ENCODE measurements at places on chromosomes 1 and 21.

DNA sequence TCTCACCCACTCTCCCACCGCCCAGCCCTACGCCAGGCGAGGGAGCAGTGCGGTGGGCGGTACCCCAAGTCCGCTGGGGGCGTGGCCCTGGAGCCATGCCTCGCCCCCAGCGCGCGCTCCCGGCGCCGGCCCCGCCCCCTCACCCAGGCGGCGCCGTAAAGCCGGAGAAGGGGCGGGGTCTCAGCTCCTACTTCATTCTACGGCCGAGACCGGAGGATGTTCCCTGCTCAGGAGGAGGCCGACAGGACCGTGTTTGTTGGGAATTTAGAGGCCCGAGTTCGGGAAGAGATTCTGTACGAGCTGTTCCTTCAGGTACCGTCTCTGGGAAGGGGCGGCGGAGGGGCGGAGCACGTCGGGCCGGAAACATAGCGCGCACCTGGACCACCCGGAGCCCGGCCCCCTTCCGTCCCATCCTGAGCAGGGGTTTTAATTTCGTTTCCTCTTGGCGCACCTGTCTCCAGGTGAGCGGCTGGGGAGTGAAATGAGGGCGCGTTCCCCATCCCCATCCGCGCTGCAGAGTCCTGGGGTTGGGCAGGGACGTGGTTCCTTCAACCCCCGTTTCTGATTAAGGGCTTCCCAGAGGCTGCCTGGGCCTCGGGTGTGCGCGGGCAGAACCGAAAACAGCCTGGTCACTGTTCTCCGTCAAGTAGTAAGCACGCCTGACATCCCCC, at the start of gene RBM11:
TSS of gene RBM11 (plus strand) at position 187 of the 671 bp plus-strand sequence. CDS start at position 217, 30 bp downstream.
- peak; percentile 37 for DNase-seq

DNA sequence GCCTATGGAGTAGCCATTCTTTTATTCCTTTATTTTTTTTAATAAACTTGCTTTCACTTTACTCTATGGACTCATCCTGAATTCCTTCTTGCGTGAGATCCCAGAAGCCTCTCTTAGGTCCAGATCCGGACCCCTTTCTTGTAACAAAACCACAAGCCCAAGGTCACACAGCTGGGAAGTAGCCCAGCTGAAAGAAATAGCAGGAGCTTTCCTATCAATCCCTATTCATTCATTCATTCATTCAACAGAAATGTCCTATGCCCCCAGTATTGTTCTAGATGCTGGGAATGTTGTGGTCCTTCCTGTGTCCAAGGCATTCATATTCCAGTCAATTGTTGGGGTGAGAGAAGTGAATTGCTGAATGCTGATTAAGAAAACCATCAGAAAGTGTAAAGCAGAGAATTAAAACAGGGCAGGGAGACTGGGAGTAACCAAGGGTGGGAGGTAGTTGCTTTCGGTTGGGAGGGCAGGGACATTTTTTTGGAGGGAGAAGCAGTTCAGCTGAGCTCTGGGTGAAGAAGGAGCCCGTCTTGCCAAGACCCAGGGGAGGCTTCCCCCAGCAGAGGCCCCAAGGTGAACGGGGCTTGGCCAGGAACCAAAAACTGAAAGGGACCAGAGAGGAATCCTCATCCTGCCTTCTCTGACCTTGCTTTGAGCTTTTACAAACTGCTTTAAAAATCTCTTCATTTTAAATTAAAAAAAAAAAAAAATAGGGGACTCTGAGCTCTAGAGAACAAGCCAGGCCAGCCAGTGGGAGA, 10.8 kb downstream of the PLA2G2D start:
- no peak for DNase-seq

DNA sequence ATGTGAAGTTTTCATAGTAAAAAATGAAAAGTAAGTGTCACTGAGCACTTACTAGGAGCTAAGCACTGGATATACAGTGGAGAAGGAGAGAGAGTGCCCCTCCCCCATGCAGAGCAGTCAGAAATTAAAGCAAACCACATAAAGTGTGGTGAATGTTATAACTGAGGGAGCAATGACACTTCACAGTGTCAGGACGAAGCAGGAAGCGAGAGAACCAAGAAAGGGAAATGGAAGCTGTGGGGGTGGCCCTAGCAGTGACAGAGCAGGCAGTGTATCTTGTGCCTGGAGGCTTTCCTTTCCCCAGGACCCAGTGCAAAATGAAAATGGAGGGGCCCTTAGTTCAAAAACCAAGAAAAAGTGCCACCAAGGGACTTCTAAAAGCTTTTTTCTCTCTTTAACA, 21.5 kb upstream of the RCAN3 start:
- DNase-seq = no peak

DNA sequence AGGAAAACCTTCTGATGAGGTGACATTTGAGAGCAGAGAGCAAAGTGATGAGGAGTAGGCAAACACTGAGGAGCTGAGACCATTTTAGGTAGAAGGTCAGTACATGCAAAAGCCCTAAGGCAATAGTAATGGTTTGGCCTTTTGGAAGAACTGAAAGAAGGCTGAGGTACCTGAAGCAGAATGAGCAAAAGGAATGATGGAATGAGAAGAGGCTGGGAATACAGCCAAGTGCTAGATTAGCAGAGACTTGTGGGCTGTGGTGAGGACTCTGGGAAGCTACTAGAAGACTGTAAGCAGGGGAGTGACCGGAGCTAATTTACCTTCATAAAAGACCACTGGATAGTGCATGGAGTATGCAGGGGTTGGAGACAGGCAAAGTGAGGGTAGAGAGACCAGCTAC, 77.9 kb downstream of the GFI1 start:
- no peak for DNase-seq

- DNase-seq = no peak
These were observed 19.9 kb upstream of the ERICH3 start for GRCh38 chr1:74693473-74693872.
